ENCODE measurements at places on chromosomes 2 and 18. TPM values are rescaled to one million over a fixed set of nuclear protein-coding genes. Genes with fewer than 3 reads are reported as not detected.

Gene RAB6C
- not detected for total RNA-seq

DNA sequence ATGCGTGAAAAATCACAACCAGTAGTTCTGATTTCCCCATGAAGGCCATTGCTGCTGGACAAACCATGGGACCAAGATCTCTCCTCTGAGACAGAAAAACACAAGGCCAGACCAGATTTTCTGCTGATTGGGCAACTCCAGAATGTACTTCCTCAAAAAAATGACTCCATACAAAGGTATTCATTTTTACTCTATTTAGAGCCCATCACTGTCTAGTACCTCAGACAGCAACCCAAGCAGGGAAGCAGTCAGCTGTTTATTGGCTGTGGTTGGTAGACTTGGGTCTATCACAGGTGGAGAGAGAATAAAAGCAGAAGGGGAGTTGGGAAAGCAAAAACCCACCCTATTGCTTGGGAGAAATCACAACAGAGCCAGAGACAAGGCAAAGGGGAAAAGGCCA, 219.9 kb downstream of the PIK3C3 start:
- no peak for DNase-seq

DNA sequence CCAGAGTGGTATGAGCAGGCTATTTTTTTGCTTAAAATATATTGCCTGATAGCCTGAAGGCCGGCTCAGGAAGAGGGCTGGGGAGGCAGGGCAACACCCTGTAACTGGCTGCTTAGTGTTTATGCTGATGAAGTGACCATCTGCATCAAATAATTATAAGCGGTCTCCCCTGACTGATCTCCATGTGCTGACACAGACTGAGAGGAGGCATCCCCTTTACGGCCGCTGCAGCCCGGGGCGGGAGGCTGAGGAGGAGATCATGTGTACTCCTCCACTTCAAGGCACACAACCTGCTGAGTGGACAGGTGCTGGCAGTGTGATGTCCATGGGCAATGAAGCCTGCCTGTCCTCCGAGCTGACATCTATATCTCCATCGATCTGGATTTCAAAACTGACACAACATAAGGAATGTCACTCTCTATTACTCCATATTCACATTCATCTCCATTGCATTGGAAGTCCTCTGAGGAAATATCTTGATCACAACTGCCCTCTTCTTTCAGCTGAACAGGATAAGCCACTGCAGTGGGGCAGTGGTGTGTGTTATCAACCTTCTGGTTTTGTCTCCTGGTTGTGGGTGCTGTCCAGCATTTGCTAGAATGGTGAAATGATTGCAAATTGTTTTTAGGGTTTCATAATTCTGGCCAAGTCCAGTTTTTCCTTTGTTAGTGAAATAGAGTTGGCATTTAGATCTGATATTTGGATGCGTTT, 143.5 kb downstream of the AQP4 start:
- DNase-seq, result no peak

DNA sequence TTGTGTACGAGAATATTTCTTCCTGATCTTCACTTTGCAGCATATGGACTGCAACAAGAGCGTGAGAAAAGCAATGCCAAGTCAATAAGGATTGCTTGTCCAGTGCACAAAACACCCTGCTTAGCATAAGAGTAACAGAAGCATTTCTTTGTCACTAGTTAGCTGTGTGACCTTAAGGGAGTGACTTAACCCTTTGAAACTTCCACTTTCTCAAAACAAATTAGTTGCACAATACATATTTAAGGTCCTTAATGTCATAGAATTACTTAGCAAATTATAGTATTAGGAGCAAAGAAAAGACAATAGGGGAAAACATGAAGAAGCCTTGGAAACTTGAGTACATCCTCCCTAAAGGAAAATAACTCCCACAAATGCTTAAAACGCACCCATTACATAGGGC, 230.1 kb downstream of the RNF152 start:
- DNase-seq, result no peak

DNA sequence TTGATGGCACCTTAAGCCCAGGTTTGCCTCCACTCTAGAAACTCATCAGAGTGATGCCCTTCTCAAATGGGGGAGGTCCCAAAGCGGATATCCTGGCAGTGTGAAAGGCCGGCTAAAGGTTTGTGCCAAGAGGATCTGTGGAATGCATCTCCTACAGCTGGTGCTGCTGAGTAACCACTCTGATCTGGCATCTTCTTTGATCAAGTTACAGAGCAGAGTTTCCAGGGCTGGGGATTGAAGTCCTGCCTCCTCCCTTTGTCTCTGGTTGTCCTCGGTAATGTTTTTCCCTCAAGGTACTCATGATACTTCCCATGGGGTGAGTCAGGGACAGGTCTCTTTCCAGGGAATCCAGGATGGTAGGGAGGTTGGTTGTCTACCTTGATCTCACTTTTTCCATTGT, 24.6 kb downstream of the PRKRA start:
- no peak for DNase-seq

DNA sequence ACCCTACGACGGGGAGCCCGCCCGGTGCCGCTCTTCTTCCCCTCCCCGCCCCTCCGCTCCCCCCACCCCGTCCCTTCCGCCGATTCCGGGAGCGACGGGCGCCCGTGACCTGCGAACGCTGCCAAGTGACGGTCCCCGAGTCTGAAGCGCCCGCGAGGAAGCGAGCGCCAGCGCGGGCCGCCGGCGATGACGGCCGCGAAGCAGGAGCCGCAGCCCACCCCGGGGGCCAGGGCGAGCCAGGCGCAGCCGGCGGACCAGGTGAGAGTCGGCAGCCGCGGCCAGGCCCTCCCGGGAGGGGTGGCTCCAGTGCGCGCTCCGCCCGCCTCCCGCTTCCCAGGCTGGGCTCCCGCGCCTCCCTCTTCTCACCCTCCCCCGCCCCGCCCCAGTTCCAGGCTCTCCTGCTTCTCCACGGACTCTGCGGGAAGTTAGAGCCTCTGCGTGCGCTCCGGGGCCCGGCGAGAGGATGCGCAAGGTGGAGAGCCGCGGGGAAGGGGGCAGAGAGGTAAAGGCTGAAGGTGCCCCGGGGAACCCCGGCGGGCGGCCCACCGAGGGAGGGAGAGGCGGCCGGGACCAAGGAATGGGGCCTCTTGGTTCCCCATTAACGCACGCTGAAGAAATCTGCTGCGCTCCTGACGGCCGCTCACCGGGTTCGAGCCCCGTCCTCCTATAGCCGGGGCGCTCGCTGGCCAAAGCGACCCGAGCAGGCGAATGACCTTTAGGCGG, 719.5 kb downstream of the DPP10 start:
- DNase-seq, result no peak

- DNase-seq, result no peak
Measured at GRCh38 chr18:63298400-63299365, 20.9 kb downstream of the BCL2 start.

Data from SJSA1 (cell line).